GM04504 (cell line): ENCODE measurements at places on chromosomes 16 and 17.

DNA sequence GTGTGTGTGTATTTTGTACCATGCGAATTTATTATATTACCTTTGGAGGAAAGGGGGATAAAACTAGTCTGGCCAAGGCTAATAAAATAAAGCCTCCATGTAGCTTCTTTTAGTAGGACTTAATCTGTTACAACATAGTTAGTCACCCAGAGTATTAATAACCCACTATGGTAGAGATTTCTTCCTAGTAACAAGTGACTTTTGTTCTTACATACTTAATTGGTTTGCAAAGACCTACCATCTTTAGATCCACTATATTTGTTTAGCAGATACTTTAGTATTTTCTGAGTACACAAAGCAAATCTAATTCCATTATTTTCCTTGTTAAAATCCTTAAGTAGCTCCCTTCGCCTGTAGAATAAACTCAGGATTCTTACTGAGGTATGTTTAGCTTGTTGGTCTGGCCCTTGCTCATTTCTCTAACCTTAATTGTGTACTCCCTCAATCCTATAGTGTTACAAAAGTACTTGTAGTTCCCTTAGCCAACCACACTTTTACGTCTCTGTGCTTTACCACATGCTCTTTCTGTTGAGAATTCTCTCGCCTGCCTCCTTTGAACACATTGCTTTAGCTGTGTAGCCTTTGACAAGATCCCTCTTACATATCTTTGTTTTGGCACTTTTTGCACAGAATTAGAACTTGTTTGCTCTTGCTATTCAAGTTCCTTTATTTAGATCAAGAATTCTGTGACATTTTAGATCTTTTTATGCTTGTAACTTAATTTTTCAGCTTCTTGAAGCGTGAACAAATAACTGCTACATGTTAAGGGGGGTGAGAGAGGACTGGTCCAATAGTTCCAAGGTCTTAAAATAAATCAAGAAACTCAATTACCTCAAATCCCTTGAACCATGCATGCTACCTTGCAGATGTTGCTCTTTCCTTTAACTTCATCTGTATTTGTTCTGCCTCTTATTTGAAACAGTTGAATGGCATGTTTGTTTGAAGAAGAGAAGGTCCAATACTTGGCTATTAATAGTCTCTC is 23.8 kb downstream of the CLTC start:
- no peak for DNase-seq

DNA sequence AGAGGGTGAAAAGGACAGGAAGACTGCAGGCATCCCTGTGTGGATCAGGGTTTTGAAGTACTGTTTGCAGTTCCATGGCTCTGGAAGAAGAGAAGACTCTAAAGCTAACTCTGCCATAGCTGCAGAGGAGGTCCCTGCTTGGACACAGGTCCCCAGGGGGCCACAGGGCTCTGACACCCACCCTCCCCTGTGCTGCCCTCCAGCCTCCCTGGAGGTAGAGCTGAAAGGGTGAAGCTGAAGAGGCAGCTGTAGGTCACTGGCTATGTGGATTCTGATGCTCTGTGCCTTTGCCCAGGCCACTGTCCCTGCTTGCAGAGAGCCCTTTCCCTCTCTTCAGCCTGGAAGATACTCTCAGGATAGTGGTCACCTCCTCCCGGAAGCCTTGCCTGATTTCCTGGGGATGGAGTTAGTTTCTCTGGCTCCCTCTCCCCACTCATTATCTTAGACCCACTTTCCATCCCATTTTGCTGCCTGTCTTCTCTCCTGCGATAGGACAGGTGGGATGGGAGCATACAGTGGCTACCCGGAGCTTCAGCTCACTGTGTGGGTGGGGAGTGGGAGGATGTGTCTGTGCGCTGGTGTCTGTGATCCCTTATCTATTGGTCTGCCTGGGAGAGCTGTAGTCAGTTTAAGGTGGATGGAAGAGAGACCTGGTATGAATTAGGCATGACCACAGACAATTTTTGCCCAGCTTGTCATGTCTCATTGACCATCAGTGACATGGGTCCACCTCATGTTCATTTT is 89.8 kb upstream of the TMEM97 start:
- DNase-seq: no peak

- no peak for DNase-seq
Observed at GRCh38 chr17:28324781-28325180, 5.8 kb downstream of the TMEM97 start.

- no peak for DNase-seq
Observed at GRCh38 chr17:16121915-16122314, 93.4 kb downstream of the NCOR1 start.

DNA sequence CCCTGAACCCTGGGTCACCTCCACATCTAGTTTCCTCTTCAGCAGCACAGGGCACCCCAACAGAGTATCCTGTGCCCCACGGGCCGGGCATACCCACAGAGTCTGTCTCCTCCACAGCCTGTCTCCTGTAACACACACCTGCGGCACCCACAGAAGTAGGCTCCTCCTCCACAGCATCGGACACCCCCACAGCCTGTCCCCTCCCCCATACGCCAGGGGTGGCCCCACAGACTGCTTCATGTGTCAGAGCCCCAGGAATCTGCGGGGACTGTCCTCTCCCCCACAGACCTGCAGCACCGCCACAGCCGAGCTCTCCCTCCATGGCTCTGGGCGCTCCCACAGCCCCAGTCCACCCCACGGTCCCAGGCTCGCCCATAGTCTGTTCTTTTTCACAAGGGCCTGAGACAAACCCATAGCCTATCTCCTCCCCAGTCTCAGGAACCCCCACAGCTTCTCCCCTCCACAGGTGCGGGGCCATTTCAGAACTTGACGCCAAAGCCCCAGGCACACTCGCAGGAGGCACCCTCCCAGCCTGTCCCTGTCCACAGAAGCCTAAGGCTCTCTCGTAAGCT is 1.4 kb downstream of the KIAA0753 start:
- DNase-seq: no peak

DNA sequence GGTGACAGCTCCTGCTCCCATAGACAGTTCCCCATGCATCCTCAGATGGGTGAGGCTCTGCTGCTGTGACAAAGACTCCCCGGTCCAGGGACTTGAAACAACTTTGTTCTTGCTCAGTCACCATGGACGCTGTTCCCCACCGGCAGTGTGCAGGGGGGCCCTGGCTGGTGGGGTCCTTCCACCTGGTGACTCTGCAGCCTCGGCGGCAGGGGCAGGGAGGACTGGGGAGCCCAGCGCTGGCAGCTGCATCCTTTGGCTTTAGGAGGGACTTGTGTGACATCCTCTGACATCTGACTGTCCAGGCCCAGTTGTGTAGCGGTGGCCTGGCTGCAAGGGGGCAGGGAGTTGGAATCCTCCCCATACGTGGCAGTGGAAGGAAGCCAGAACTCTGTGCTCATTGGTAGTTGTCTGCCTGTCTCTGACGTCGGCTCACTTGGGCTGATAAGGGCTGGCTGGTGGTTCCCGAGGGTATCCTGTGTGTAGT is 107.3 kb downstream of the CMIP start:
- DNase-seq: no peak

GRCh38 chr17:79658811-79659207 is 48.0 kb upstream of the RBFOX3 start:
- DNase-seq: no peak

GRCh38 chr16:54526916-54527315 is 240.3 kb upstream of the IRX3 start:
- no peak for DNase-seq

DNA sequence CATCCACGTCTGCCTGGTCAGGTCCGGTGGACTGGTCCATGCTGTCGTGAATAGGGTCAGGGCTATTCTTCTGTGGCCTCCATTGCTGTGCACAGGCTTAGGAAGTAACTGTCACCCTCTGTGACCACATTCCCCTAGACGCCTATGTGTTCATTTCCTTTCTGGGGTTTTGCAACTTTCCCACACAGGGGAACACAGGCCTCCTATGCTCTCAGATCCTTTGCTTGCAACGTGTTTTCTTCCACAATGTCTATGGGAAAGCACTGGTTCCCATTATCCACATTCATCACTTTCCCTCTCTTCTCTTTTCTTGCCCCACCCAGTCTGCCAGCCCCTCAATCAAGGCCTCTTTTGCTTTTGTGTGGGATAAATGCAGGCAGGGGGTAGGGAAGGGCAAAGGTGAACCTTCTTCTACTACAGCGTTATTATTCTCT is 43.2 kb upstream of the DNAJA2 start:
- DNase-seq: no peak

- DNase-seq: no peak
Observed at GRCh38 chr17:49691086-49691676, 13.3 kb upstream of the SPOP start.

DNA sequence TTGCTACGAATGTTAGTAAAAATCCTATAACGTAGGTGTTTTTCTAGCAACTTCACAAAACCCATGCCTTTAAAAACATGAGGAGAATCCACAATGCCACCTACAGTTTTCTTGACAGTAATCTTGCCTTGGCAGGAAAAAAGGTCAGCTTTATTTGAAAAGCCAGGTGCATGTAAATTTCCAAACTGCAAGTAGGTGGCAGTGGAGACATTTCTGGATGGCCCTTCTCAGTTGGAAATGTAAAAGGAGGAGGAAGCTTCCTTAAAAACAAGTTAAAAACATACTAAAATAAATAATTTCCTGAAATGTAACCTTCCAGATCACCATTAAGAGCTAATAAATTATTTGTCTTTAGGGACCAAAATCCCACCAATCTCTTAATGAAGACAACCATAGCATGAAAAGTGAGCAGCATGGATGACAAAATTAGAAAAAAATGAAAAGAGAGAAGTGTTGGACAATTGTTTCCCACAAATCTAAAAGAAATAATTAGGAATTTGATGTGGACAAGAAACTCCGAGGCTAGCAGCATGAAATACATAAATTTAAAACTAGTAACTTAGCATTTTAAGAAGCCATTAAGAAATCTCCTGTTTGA is 152.2 kb downstream of the SNX11 start:
- no peak for DNase-seq

DNA sequence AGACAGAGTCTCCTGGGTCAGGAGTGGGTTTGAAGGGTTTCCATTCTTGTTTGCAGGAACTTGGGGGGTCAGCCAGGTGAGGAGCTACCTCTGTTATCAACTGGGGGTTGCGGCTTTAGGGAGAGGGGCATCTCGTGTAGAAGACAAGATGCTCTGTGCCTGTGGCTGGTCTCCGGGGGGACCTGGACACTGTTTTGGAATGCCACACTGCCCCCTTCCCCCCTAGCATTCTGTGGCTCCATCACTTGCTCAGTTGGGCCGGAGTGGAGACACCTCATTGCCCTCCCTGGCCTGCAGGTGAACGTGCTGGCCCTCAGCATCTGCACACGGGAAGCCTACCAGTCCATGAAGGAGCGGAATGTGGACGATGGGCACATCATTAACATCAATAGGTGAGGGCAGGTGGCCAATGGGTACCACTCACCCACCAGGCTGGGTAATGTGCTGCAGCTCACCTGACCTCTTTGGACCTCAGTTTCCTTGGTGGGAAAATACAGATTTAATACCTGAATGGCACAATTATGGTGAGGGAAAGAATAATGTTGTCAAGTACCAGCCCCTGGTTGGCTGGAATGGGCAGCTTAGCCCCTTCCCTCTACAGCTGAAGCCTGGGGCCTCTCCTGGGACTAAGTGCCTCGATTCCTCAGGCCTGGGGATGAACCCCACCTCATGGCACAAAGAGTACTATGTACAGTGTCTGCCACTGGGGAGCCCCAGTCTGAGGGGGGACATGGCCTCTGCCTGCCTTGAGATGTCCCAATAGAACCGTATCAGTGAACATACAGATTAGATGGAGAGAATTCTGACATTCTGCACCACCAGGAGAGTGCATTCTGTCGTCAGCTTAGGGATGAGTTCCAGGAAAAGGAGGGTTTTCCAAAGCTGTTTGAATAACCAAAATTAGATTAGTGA is 3.3 kb upstream of the MRM1 start:
- no peak for DNase-seq

DNA sequence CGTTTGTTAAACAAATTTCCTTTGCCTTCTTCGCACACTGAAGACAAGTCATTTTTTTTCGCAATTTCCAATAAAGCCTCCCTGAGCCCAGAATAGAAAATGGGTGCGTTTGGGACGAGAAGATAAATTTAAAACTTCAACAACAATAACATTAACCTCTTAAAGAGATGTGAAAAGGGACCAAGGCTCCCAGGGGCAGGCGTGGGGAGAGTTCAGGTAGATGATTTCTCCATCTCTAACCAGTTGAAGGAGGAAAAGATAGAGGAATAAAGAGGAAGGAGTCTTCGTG is 1.3 kb upstream of the HOXB4 start:
- DNase-seq: no peak

DNA sequence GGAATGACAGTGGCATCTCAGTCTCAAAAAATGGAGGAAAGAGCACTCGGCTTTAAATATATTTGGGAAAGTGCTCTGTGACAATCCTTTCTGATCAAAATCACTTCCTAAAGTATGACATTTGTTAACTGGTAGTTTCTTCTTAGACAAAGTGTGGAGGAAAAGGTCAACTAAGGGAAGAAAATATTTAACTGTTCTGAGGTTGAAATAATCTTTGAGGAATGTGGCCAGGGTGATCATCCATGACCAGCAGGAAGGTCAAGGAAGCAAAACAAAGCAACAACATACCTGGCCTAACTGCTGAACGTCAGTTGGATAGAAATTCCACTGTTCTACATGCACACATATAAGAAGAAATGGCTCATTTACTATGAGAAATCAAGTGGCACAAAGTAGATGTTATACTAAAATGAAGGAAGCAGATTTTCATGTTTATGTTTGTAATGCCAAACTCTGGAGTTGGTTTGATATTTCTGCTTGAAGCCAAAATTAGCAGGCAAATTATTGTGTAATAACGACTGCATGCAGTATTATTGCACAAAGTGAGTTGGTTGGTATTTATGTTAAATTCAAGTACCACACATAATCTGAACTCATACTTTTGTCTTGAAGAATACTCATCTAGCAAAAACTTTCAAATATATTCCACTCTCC is 87.3 kb upstream of the CORO6 start:
- DNase-seq: no peak

DNA sequence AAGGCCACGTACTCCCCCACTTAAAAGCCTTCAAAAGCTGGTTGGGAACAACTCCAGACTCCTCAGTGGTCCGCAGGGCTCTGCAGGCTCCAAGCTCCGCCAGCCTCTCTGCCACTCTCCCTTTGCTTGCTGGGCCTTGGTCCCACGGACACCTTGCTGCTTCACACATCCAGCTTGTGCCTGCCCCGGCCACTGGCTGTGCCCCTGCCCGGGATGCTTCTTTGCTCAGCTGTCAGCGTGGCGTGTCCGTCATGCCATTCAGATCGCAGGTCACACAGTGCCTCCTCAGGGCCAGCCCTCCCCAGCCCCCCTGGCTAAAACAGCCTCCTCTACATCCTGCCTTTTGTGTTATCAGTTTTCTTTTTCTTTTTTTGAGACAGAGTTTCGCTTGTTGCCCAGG is 11.8 kb downstream of the ASPHD1 start:
- no peak for DNase-seq

- DNase-seq: no peak
Observed at GRCh38 chr16:84749815-84750214, 50.0 kb downstream of the USP10 start.

- DNase-seq: no peak
Observed at GRCh38 chr16:75475420-75475847, 10.9 kb upstream of the TMEM170A start.

DNA sequence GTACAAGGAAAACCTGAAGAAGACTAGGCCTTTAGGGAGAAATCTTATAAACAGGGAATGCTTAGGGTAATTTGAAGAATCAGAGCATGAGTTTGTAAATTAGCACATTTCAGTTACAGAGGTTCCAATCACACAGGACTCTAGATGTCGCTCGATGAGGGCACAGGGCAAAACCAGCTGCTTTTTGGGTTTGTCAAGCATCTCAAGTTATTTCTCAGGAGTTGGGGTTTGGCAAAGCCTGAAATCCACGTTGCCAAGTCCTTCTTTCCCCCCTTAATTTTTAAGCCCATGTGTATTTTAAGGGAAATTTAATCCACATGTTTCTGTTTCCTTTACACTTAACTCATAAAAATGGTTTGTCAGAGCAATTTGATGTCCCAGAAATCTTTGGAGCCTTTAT is 146.9 kb downstream of the ANKFN1 start:
- no peak for DNase-seq
